Activated CD4-positive, alpha-beta T cell treated with anti-CD3 and anti-CD28 coated beads, Interleukin-2, amount 50 U/mL, for 48 hours (primary cell): ENCODE measurements at places on chromosomes 7 and 10.

- no peak for DNase-seq
Observed at GRCh38 chr7:107494884-107495283, 25.0 kb downstream of the GPR22 start.

- DNase-seq = no peak
Observed at GRCh38 chr7:132428247-132428919, 147.9 kb downstream of the PLXNA4 start.

DNA sequence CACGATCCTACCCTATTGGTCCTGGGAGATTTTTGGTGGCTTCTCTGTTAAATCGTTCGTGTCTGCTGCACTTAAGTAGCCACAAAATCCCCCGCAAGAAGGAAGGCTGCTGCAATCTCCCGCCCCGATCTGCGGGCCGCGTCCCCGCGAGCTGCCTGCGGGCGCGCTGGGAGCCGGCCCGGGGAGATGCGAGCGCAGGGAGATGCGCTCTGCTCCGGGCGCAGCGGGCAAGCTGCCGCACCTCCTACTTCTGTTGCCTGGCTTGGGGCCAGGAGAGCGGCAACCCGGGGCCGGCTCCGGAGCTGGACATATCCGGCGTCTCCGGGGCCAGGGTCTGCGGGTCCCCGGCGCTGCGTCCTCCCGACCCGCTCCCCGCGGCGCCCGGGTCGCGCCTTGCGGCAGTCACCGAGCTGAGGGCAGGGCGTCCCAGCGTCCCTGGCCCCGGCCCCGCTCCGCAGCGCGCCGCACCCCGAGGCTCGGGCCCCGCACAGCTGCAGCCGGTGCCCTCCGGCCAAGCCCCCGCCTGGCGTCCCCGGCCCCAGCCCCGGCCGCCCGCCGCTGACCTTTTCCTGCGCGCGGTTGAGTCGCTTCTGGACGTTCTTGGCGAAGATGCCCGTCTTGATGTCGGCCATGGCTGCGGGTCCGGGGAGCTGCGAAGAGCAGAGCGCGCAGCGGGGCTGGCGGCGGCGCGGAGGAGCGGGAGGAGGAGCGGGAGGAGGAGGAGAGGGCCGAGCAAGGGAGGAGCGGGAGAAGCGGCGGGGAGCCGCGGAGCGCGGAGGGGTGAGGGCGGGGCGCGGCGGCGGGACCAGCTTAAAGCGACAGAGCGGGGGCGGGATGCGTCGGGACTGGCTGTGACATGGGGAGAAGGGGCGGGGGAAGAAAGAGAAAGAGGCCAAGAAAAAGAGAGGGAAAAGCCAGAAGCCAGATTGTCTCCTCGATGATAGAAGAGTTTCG is at the start of gene AMPH:
TSS of gene AMPH (minus strand) at position 654 of the 954 bp plus-strand sequence. CDS start at position 632, 22 bp downstream.
- peak; percentile 45 for DNase-seq

DNA sequence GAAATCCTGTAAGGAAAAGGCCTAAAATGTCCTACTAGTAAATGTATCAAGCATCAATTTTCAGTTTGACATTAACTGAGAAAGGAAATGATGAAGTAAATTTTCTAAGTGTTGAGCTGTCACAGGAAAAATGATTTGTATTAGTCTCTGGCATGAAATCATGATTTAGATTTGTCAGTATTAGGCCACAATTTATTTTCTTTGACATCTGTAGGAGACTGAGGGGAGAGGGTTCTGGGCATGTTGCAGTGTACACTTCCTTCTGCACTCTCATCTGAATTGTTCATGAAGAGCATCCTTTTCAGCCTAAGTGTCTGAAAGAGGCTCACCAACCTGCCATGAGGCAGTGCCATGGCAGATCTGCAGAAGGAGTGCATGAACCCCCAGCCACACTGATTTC is 15.9 kb downstream of the ADRB1 start:
- DNase-seq = no peak

DNA sequence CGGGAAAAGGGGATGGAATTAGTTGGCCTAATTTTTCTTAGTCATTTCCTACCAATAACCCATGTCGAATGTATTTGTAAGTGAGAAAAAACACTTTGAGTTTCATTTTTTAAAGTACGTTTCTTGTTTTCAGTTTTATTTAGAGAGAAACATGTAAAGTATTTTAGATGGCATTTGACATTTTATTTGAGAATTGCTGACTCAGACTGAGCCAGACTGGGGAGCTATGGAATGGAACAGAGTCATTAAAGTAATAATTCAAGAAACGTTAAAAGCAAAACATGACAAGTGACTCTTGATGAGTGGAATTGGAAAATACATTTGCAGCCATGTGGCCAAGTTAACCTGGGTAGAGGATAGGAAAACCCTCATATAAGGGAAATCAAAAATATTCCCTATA is 286.1 kb upstream of the NPSR1 start:
- no peak for DNase-seq

GRCh38 chr10:96890172-96890513 is 58.0 kb downstream of the LCOR start:
- no peak for DNase-seq

- no peak for DNase-seq
Observed at GRCh38 chr10:17655009-17655408, 11.1 kb downstream of the STAM start.
